ENCODE measurements at places on chromosomes 2 and 18. TPM values are rescaled to one million over a fixed set of nuclear protein-coding genes. Genes with fewer than 3 reads are reported as not detected.

- peak; percentile 98 for DNase-seq
Observed at GRCh38 chr2:234203135-234203984, 152.9 kb downstream of the SPP2 start.

Gene DCDC2C
- not detected for total RNA-seq

- peak; percentile 39 for DNase-seq
Observed at GRCh38 chr2:112073875-112074274, 18.8 kb downstream of the TMEM87B start.

Gene CEP76
- 12.3 TPM for total RNA-seq

Gene EFR3B
- 1.4 TPM for total RNA-seq

DNA sequence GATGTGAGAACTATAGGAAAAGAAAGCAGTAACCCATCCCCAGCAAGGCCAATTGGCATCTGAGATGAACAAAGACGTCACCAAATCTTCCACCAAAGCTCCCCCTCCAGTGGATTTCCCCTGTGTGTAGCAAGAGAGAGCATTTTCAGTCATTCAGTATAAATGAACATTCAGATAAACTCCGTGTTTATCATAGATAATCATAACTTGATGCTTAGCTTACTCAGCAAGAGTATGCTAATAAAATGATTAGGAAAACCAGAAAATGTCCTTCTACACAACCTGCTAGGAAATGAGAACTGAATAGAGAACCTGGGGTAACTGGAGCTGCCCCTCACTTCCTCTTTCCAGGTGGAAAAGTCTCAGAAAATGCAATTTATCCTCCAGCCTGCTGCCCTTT lies 198.0 kb upstream of the CCDC150 start:
- DNase-seq, result no peak

DNA sequence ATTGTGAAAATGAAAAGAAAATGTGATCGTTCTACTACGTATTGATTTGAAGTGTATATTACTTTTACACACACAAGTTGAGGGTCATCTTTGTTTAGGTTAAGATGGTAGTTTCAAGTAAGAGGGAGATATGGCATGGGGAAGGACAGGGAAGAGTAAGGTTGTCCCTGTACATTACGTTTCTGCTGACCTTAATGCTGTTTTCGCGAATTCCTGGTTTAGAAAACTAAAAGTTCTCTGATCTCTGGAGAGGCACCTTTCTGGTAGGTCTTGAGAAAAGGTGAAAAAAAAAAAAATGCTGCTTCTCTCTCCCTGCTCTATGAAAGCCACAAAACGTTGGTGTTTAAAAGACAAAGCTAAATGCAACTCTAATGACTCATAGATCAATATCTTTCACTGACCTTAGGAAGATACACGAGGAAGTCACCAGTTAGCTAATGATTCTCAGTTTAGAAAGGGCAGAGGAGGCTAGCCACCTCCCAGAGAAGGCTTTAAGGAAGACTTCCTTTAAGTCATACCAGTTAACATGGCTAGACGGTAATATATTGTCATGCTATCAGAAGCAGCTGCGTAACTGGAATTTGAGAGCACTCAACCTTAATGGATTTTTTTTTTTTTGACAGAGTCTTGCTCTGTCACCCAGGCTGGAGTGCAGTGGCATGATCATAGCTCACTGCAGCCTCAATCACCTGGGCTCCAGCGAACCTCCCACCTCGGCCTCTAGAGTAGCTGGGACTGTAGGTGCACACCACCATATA lies 13.2 kb downstream of the TXNDC2 start:
- peak; percentile 69 for DNase-seq

DNA sequence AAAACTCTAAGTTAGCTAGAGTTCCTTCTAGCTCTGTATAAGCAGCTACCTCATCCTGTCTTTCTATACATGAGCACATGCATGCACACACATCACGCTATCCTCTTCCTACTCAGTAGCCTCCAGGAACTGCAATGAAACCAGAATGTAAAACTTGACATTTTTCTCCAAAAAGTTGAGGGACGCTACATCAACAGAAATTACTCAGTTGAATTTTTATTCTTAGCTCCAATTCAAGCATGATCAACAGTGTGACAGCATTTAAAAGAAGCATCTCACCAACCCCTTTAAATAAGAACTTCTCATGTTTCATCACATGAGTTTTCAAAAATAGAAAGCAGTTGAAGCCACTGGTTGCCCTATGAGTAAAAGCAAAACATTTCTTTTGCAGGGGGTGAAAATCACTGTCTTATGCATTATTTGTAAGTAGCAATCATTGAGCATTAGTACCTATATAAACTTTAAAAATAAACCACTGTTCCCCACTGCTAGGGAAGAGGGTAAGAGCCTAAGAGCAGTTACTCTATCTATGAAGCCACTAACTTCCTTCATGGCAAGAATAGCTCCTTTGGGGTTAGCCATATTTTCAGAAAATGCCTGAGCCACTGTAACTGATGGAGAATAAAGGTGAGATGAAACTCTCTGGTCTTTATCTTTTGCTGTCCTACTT lies 77.9 kb upstream of the ARL5A start:
- no peak for DNase-seq

Gene VWC2L
- total RNA-seq, result not detected

- peak; percentile 62 for DNase-seq
Observed at GRCh38 chr2:241410739-241411176, 54.7 kb downstream of the FARP2 start.

Gene BCL11A
- 0.65 TPM for total RNA-seq

GRCh38 chr2:54680397-54681041 lies 42.9 kb upstream of the EML6 start:
- no peak for DNase-seq

DNA sequence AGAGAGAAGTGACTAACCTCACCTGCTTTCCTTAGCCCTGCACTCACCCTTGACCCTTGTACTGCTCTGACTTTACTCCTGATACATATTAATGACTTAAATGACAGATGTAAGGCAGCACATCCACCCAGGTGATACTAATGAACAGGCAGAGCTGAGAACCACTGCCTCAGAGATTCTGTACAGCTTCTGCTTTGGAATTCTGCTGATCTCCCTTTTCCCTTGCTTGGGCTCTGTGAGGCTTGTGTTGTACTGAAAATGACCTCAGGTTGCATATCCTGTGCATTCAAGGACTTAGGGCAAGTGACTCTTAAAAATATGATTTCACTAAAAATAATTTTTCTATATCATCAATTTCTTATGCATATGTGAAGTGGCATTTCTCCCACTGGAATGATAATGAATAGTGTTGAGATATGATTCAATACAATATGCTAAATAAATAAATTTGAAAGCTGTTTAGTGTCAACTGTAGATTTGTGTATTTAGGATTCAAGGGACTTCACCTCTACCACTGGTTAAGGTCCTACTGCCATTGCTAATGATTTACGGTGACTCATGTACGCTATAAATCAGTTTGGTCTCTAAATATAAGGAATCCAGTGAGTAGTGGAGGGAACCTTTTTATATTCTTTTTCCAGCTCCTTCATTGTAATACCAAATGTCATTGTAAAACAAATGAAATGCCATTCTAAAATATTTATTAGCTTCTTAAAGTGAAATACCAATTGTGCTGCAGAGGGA lies 328.3 kb downstream of the SOCS6 start:
- no peak for DNase-seq

Gene SATB2
- total RNA-seq, result 0.60 TPM

Gene UGT1A8
- not detected for total RNA-seq

- no peak for DNase-seq
Observed at GRCh38 chr2:205276116-205276777, 406.1 kb upstream of the NRP2 start.

- DNase-seq, result no peak
Observed at GRCh38 chr2:180196419-180196977, 189.4 kb upstream of the CWC22 start.

DNA sequence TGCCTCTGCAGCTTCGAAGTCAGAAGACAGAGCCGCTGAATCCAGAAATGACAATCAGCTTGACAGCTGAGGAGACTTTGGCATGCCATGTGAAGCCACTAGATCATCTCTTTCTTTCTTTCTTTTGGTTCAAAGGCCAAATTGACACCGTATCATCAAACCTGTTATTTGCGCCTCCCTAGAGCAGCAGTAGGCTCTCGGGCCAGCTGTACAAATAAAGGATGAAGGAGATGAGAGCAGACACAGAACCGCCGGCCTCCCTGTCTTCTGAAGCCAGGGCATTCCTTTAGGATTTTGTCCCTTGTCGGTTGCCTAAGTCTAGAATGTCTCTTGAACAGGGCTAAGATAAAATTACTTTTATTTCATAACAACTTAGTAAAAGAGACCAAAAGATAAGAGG lies 36.8 kb downstream of the COL4A4 start:
- DNase-seq, result no peak

DNA sequence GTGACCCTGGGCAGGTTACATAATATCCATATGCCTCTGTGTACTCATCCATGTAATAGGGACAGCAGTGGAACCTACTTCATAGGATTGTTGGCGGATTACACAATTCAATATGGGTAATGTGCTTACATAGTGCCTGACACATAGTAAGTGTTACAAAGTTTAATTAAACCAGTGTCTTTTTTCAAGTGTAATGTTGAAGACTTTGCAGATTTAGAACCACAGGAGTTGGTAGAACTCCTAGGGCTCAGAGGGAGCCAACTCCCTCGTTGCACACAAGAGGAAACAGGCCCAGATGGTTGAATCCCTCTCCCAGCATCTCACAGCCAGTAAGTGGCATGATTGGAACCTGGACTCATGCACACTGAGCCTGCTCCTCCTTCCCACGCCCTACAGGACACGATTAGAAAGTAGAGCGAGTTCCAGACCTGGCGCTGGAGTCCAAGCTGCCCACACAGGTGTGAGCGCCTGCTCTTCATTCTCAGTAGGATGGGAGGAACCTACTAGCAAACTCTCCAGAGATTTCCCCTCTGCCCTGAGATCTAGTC lies 97.8 kb downstream of the VSNL1 start:
- no peak for DNase-seq

DNA sequence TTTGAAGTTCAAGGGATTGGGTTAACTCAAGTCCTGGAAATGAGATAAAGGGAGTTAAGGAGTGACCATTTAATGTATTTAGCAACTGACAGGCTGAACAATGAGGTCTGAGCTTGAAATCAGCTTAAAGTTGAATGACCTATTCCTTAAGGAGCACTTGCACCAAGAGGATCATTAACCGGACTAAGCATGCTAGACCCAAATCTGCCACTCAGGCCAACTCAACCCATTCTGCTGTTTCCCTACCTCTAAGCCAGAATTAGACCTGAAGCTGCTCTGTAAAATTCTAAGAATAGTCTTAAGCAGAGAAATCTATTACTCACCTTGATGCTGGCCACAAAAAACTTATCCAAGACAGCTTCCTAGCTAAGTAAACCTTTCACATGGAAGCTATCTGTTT lies 59.8 kb downstream of the SPRED2 start:
- DNase-seq, result no peak

DNA sequence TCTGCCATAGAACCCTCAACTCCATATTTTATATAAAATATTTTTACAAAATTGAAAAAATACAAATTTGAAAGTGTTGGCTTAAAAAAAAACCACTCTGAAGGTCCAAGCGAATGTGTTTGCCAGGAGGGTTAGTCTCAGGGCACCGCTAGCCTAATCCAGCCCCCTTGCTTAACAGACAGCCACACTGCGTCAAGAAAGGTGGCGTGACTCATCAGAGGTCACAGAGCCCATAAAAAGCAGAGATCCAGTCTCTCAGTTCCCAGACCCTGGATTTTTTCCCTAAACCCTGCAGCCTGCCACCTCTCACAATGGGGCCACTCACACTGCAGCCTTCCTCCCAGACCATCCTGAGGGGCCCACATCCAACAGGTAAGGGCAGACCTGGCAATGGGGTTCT lies 3.9 kb upstream of the TNS1 start:
- DNase-seq, result no peak

GRCh38 chr2:175853616-175853890 lies 148.5 kb downstream of the LNPK start:
- DNase-seq, result no peak

DNA sequence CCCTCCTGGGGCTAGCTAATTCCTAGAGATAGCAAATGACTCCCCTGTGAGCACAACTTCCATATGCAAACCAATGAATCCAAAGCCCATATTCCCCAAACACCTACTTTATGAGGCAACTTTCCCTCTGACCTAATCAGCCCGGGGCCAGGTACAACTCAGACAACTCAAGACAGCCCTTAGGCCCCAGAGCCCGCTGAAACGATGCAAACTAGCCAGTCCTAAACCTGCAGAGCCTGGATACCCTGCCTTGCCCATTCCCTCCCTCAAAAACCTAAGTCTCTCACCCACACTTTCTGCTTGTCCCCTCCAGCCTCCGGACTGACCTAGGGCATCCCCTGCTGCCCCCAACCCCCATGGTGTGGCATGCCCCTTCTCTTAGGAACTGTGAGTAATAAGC lies 142.8 kb downstream of the ACTR3 start:
- no peak for DNase-seq

- no peak for DNase-seq
Observed at GRCh38 chr2:239719791-239720360, 305.3 kb downstream of the NDUFA10 start.

DNA sequence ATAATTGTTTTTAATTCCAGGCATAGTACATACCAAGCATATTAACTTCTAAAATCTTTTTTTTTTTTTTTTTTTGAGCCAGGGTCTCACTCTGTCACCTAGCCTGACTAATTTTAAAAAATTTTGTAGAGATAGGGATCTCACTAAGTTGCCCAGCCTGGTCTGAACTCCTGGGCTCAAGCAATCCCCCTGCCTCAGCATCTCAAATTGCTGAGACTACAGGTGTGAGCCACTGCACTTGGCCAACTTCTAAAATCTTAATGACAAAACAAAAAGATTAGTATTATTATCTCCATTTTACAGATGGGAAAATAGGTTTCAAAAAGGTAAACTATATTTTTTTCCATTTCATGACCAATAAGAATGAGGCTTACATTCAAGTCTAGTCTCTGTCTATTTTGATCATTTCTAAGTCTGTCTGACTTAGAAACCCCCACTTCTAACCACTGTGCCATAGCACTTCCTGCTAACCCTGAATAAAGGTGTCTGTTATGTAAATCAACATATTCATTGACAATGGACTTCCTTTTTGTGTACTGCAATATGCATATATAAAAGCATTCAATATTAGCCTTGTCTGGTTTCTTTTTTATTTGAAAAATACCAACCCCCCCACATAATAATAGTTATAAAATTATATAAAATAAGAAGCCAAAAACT lies 28.7 kb upstream of the ZEB2 start:
- no peak for DNase-seq

DNA sequence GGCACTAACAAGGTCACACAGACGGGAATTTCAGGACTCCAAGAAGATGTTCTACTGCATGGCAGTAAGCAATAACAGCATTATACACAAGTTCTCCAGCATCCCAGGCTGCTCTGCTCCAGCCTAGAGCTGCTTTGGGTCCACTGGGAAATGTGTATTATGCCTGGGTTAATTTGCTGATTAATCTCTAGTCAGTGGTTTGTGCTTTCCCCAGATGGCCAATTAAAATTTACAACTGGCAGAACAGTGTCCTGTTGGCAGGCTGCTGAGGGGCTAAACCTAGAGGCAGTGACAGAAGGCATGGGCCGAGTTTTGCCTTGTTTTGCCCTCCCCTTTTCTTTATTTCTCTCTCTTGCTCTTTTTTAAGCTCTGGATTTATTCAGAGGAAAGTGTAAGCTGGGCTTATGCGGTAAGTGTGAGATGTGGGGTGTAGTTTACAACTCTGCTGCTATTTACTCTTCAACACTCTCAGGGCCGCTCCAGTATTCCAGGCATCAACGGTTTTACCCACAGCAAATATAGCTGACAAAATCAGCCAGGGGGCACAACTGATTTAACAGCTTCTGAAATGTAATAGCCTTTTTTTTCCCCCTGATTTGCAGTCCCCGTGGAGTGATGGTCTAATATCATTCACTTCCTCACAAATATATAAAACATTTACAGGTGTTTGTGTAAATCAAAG lies 348.0 kb downstream of the GPD2 start:
- no peak for DNase-seq

Data from lung microvascular endothelial cell (primary cell).